ENCODE measurements at places on chromosomes 11 and 22.
A peak's percentile ranks its signal among the peaks of the same experiment; 100 is the strongest.

DNA sequence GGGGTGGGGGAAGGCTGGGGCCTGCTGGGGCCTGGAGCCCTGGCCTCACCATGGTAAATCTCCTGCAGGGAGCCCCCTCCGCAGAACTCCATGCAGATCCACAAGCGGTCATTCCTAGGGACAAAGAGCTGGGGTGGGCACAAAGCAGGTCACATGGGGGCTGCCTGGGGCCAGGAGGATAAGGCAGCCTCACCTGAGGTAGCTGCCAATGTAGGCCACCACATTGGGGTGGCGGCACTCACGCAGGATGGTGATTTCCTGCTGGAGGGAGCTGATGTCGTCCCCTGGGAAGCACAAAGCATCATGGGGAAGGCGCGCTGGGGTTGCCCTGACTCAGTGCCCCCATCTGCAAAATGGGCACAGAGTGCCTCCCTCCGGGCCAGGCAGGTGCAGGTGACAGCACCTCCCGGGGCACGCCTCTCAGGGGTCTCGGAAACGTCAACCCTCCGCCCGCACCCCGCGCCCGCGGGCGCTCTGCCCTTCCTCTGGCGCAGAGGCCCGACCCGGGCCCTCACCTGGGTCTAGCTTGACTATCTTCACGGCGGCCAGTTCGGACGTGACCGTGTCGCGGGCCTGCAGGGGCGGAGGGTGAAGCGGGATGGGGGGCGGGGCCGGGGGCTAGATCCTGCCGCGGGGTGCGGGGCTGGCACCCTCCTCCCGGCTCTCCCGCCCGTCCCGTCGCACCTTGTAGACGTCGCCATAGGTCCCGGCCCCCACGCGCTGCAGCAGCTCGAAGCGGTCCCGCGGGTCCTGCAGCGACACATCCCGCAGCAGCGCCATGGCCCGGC is 450 bp downstream of the MAP4K2 start:
- peak; percentile 61 for DNase-seq

GRCh38 chr22:49554741-49555140 is 272.9 kb downstream of the BRD1 start:
- no peak for DNase-seq

GRCh38 chr11:64314146-64314804 is 3.1 kb downstream of the TRMT112 start:
- peak; percentile 54 for DNase-seq

GRCh38 chr11:78662811-78663210 is 88.1 kb upstream of the NARS2 start:
- DNase-seq = no peak

DNA sequence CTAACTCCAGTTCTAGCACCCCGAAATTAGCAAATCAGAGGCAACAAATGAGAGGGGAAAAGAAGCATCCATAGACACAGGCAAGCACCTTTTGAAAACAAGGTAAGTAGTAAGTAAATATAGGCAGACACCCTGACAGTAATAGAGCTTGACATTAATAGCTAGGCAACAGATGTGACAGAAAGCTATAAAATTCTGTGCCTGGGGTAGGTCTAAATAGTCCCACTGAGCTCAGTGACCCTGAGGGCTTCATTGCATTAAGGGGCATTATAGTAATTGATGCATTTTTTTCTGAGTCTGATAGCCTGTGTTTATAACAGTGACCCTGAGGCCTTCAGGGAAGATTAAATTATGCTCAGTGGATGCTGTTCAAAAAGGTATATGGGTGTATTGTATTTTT is 197.1 kb downstream of the HIPK3 start:
- DNase-seq = peak; percentile 62

GRCh38 chr11:66676931-66677598 is 622 bp downstream of the RBM4B start:
- DNase-seq = no peak

DNA sequence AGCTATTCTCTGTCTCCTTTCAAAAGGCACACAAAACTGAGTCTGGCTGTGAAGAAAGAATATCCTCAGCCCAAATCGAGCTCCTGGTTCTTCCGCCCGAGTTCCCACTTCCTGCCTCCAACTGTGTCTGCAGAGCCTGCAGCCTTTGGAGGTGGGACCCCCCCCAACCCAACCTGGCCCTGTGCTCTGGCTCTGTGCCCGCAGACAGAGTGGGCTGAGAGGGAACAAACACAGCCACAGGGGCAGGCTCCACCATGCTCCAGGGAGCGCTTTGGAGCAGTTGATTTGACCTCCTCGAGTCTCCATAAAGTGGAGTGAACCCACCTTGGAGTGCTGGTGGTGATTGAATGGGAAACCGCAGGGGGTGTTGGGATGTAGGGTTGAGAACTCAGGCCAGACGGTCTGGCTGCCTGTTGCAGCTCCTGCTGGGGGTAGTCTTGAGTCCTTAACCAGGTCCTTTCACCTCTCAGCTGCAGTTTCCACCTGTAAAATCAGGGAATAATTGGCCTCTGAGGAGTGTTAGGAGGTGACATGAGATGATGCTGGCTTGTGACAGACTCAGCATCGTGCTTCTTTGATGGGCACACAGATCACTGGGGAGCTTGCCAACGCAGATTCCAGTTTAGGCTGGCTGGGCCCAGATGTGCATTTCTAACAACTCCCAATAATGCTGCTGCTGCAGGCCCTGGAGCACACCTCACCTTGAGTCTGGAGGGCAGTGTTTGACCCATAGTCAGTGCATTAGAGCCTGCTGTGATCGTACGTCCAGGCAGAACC is 11.4 kb downstream of the DAGLA start:
- no peak for DNase-seq

DNA sequence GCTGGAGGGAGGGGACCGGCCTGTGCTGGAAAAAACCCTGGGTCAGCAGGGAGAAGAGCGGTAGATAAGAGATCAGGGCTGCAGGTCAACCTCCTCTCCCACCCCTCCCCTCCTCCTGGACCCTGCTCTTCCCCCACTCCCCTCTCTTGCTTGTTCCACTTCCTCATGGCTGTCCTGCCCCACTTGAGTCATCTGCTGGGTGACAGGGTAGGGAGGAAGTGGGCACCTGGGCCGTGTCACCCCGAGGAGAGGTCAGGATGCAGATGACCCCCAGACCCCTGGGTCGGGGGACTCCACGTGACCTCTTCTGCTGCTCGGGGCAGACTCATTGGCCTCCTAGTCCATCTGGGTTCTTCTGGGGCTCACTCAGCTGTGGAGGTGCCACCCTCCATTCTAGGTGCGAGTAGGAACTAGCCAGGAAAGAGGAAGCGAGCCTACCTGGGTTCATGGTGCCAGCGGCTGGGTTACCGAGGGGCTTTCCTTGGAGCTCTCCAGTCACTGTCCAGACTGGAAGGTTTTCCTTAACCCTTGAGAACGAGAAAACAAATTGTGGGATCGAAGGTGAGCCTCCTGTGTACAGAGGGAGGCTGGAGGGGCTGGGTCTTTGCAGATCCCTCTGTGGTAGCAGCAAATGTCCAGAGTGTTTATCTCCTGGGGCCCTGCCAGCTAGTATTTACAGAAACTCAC is 6.5 kb downstream of the APOL2 start:
- DNase-seq = no peak

DNA sequence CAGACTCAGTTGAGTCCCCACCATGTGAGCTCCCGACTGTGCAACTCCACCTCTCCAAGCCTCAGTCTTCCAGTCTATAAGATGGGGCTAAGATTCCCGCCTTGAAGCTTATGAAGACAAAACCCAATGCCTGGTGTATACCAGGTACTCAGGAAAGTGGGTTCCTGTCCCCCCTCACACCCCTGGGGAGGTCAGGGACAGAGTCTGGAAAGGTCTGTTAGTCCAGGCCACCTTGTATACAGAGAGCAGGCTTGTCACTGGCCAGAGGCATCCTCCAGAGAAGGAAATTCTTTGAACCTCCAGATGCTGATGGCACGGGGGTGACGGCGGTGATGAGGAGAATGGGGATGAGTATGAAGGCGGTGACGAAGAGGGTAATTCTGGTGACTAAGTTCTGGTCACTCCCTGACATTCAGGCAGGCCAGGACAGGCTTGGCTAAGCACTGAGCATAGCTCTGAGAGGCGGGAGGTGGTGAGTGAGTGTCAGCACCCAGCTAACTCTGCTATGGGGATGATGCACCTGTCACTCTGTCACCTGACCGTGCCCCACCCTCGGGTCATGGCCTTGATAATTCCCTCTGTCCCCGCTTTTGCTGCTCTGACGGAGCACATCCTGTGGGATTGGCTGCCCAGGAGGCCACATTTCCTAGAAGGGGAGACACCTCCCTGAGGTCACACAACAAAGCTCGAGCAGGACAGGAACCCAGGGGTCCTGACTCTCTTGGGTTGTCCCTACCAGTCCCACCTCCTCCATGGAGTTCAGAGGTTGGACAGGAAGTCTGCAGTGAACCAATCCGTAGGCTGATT is 30.9 kb upstream of the CSNK1E start:
- DNase-seq = no peak

GRCh38 chr11:111135101-111135500 is 110.4 kb upstream of the POU2AF2 start:
- no peak for DNase-seq

- no peak for DNase-seq
Observed at GRCh38 chr11:98549571-98549970, 471.2 kb upstream of the CNTN5 start.

DNA sequence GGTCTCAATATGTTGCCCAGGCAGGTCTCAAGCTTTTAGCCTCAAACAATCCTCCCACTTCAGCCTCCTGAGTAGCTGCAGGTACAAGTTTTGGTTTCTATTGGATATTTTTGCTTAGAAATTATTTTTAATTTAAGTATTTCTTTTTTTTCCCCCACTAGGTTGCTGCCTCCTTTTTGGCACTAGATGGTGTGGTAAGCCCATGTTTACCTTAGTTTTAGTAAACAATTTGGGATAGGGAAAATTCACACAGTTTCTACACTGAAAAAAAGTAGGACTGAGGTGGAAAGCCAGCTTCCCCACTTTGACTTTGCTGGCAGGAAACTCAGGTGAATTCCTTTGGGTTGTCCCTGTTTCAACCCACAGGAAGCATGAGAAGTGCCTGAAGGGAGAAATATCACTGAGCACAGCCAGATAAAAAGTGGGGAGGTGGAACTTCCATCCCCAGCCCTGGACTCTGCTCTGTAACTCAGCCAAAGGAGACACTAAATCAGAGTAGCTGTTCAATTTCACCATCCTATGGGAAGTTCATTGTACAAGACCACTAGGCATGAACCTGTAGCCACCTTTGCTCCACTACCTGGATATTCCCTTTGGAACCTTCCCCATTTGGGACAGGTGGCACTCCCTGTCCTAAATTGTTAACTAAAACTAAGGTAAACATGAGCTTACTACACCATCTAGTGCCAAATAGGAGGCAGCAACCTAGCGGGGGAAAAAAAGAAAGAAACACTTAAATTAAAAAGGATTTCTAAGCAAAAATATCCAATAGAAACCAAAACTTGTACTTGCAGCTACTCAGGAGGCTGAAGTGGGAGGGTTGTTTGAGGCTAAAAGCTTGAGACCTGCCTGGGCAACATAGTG is 154.4 kb upstream of the FAT3 start:
- no peak for DNase-seq
